Immature natural killer cell (primary cell): ENCODE measurements at places on chromosomes 3 and 15.

- DNase-seq, result no peak
- H3K4me1 ChIP-seq, result peaks cover 30% of the 10 kb centered on the region
- peaks cover 21% of the 10 kb centered on the region for H3K36me3 ChIP-seq
Measured at GRCh38 chr3:154304116-154304786, 20.0 kb downstream of the DHX36 start.

GRCh38 chr3:66355394-66355793, 134.6 kb downstream of the SLC25A26 start:
- peaks cover 54% of the 10 kb centered on the region for H3K4me1 ChIP-seq
- peaks cover 6% of the 10 kb centered on the region for H3K36me3 ChIP-seq
- peaks cover 7% of the 10 kb centered on the region for H3K27me3 ChIP-seq

DNA sequence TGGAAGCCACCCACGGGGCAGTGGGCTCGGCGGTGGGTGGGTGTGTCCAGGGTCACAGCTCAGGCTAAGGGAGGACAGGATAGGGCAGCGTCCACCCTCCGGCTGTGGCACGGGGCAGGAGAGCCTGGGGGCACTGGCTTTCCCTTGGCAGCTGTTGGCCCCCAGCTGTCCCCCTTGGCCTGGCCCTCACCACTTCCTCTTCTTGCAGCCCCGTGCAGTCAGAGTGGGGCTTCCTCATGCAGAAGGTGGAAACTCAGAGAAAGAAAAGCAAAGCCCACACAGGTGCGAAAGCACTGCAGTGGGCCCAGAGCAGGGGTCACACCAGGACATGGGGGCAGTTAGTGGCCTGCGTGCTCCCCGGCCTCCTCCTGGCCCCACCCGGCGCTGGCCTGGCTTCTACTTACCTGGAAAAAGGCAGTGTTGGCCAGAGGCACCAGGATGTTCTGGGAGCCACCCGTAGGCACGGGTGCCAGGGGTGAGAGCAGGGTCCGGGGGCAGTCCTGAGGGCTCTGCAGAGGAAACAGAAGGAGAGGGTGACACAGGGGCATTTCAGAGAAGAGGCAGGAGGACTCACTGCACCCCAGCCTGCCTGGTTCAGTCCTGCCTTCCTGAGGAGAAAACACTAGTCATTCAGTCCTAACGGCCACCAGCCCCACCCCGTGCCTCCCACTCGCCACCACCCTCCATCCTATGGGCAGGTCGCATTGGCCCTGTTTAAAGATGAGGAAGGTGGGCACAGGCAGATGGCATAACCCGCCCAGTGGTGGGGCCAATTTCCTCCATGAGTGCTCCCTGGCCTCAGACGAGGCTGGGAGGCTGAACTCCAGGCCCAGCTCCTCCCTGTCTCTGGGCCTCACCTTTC, 28.3 kb downstream of the PLXND1 start:
- H3K27me3 ChIP-seq, result peaks cover 17% of the 10 kb centered on the region
- peak overlapping the region; percentile 93 for H3K27ac ChIP-seq
- H3K4me1 ChIP-seq, result peaks cover 58% of the 10 kb centered on the region
- peaks cover 8% of the 10 kb centered on the region for H3K36me3 ChIP-seq
- DNase-seq, result peak; percentile 57

DNA sequence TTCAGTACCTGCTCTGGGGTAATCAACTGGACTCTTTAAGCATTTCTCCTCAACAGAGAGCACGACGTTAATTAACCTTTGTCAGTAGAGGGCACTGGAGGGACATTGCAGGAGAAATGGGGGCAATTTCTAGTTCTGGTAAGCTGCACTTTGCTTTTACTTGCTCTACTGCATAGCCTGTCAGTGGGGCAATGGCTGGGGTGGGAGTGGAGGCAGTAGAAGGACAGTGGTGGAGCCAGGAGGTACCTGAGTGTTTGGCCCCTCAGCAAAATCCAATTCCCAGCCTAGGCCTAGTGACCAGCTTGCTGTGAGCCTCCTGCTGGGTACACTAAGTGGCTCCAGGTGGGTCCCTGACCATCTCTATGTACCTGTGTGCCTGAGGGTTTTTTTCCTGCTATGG, 18.3 kb upstream of the MED12L start:
- H3K4me3 ChIP-seq, result no peak overlapping the region
- no peaks in the 10 kb centered on the region for H3K4me1 ChIP-seq
- no peak overlapping the region for H3K27ac ChIP-seq
- H3K36me3 ChIP-seq, result no peaks in the 10 kb centered on the region

DNA sequence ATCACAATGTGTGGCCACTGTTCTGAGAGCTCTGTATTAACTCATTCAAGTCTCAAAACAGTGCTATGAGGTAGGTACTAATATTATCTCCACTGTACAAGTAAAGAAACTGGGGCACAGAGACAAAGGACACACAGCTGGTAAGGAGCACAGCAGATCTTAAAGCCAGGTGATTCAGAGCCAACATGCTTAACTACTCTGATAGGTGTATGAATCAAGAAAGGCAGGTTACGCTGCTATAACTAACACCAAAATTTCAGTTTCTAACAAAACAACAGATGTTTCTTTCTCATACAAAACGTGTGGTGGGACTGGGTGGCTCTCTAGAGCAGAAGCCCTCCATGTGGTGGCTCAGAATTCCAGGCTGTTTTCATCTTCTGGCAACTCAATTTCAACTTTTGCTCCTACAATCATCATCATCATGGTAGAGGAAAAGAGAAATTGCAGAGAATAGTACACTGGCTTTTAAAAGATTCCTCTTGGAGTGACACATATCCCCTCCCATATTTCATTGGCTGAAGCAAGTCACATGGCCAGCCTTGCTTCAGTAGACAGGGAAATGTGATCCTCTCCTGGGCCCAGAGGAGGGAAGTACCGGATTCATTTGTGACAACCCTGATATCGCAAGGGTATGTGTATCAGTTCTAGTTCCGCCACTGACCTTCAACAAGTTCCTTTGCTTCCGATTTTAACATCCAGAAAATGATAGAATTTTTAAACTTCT, 126.2 kb upstream of the PTX3 start:
- H3K4me1 ChIP-seq, result no peaks in the 10 kb centered on the region
- no peaks in the 10 kb centered on the region for H3K36me3 ChIP-seq
- H3K4me3 ChIP-seq, result no peak overlapping the region
- peaks cover 6% of the 10 kb centered on the region for H3K27me3 ChIP-seq
- no peak for DNase-seq

DNA sequence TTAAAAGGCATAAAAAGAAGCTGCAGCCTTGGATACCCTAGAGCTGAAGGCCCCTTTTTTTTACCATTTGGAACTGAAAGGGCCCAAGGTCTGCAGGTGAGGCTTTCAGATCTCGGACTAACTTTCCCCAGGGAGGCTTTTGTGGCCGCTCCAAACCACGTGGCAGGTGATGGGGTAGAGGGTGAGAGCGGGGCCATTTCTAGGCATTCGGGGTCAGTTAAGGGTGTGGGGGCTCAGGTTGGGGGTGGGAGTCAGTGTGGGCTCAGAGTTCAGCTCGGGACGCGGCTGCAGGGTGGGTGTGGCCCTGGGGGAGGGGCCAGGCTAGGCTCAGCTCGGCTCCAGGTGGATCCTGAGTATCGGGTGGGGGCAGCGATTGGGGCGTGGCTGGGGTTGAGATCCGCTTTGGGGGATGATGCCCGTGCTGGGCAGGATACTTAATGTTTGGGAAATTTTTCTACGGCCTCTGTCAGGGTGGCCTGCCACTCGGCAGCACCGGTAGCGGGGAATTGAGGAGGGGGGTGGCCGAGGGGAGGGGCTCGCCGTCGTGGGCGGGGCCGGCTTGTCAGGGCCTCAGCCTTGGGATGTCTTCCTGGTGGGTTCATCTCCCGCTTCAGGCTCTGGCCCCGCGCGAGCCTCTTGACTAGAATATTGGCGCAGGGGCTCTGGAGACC, 2.5 kb downstream of the KLF13 start:
- H3K36me3 ChIP-seq, result no peaks in the 10 kb centered on the region
- peak overlapping the region; percentile 94 for H3K4me3 ChIP-seq
- peaks cover 48% of the 10 kb centered on the region for H3K27me3 ChIP-seq
- peak overlapping the region; percentile 95 for H3K27ac ChIP-seq
- H3K4me1 ChIP-seq, result peaks cover 72% of the 10 kb centered on the region
- no peak for DNase-seq

GRCh38 chr15:50825946-50826345, 60.4 kb upstream of the SPPL2A start:
- H3K4me1 ChIP-seq, result no peaks in the 10 kb centered on the region
- peaks cover 2% of the 10 kb centered on the region for H3K27me3 ChIP-seq
- DNase-seq, result no peak
- no peaks in the 10 kb centered on the region for H3K36me3 ChIP-seq
- no peak overlapping the region for H3K27ac ChIP-seq
- no peak overlapping the region for H3K4me3 ChIP-seq

DNA sequence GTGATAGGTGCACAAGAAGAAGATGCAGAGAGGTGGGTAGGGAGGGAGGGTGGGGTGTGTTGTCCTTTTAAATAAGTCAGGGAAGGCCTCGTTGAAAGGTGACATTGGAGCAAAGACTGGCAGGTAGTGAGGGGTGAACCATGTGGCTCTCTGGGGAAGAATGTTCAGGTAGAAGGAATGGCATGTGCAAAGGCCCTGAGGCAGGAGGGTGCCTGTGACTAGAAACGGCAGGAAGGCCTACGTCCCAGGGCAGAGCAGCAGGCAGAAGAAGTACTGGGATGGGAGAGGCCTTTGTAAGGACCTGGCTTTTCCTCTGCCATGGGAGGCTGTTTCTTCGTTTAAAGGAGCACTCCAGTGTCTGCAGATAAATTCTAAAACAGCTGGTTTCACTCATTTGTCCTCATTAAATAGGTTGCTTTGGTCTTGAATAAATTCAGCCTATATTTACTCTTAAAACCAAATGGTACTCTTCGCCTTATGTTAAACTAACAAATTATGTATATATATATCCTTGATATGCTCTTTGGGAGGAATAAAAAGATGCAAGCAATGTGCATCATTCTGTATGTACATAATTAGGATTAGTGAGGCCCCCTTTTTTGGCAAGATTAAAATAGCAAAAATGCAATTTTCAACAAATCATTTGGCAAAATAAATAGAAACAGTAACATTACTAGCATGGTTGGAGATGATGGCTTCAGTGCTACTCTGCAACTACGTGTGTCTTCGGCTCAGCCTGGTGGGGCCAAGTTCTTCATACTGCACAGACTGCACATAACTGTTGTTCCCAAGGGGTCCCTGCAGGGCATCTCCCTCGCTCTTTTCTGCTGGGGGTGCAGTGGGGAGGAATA, 151.4 kb downstream of the KLF13 start:
- no peak overlapping the region for H3K4me3 ChIP-seq
- H3K36me3 ChIP-seq, result peaks cover 6% of the 10 kb centered on the region
- peaks cover 58% of the 10 kb centered on the region for H3K4me1 ChIP-seq
- H3K27ac ChIP-seq, result no peak overlapping the region
- no peak for DNase-seq

GRCh38 chr3:177229791-177230190, 32.5 kb upstream of the TBL1XR1 start:
- peaks cover 2% of the 10 kb centered on the region for H3K4me1 ChIP-seq
- H3K27me3 ChIP-seq, result peaks cover 3% of the 10 kb centered on the region
- no peak for DNase-seq
- H3K4me3 ChIP-seq, result no peak overlapping the region
- H3K36me3 ChIP-seq, result no peaks in the 10 kb centered on the region
- no peak overlapping the region for H3K27ac ChIP-seq

DNA sequence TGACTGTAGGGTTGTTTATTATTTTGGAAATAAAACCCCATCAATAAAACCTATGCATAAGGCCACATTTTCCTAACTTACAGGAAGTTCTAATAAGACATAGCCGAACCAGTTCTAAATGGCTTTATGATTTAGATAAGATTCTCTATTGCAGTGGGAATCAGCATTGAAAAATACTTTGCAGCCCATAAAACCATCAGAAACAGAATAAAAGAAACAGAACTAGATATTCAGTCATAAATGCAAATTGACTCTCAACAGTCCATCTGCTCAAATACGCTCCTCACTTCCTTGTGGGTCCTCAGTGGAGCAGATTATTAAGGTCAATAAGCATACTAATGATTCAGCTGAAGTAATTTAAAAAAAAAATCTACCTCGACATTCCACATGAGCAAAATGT, 8.8 kb downstream of the SATB1 start:
- H3K27me3 ChIP-seq, result no peaks in the 10 kb centered on the region
- no peak for DNase-seq
- H3K4me3 ChIP-seq, result no peak overlapping the region

DNA sequence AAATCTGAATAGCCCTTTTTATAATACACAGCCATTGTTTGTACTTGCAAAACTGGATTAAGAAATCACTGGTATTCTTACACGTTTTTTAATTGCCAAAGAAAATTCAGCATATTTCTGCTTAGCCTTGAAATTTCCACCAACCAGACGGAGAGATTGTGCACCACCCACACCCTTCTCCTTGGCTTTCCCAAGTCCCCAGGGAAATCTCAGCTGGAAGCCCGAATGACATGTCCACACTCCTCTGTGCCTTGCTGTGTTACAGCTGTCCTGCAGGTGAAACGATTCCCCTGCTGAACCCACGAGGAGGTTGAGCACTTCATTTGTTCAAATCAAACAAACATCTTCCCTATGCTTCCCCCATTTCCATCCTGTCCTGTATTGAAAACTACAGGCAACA, 49.6 kb upstream of the PPARG start:
- H3K27ac ChIP-seq, result no peak overlapping the region
- no peaks in the 10 kb centered on the region for H3K36me3 ChIP-seq
- no peak for DNase-seq
- H3K4me3 ChIP-seq, result no peak overlapping the region
- H3K4me1 ChIP-seq, result no peaks in the 10 kb centered on the region

DNA sequence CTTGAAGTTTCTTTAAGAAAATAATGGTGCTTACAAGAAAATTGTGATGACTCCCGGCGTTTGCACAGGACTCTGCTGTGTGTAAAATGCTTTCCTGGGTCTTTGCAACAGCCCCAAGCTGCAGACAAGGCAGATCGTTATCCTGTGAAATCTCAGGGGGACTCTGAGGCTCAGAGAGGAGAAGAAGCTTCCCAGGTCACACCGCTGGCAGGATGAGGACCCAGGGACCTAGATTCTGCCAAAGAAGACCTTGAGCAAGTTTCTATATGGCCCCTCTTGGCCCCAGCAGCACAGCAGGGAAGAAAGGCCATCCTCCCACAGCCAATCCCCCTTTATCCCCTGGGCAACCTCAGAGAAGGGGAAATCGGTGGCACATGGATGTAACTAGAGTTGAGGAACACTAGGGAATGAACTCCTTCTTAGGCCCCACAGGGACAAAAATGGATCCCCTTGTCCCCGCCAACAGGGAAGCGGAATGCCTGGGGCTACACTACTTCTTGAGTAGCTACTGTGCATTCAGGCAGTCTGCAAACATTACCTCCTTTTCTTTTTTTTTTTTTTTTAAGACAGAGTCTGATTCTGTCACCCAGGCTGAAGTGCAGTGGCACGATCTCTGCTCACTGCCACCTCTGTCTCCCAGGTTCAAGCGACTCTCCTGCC, 72.8 kb downstream of the CPN2 start:
- no peak overlapping the region for H3K4me3 ChIP-seq
- H3K27me3 ChIP-seq, result peaks cover 13% of the 10 kb centered on the region
- H3K4me1 ChIP-seq, result peaks cover 29% of the 10 kb centered on the region

DNA sequence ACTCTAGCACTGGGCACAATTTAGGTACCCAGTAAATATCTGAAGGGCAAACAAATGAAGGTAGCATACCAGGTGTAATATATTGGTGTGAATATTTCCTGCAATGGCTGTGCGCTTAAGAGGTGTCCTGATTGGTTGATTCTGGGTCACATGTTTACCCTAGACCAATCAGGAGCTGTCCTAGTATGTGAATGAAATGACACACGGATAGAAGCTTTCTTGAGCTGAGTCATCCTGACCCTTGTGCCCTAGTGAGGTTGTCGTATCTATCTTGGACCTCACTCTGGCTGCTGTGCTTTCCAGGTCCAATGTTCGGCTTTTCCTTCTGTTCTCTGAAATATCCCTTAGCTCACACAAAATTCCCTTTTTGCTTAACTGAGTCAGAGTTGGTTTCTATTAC, 58.1 kb upstream of the FOXP1 start:
- H3K4me3 ChIP-seq, result no peak overlapping the region
- DNase-seq, result no peak
- no peaks in the 10 kb centered on the region for H3K4me1 ChIP-seq
- no peaks in the 10 kb centered on the region for H3K27me3 ChIP-seq
- H3K36me3 ChIP-seq, result peaks cover 13% of the 10 kb centered on the region
